ENCODE measurements at places on chromosomes 12 and 14.

GRCh38 chr12:87315-87714 lies 20.7 kb downstream of the IQSEC3 start:
- peak; percentile 71 for DNase-seq

DNA sequence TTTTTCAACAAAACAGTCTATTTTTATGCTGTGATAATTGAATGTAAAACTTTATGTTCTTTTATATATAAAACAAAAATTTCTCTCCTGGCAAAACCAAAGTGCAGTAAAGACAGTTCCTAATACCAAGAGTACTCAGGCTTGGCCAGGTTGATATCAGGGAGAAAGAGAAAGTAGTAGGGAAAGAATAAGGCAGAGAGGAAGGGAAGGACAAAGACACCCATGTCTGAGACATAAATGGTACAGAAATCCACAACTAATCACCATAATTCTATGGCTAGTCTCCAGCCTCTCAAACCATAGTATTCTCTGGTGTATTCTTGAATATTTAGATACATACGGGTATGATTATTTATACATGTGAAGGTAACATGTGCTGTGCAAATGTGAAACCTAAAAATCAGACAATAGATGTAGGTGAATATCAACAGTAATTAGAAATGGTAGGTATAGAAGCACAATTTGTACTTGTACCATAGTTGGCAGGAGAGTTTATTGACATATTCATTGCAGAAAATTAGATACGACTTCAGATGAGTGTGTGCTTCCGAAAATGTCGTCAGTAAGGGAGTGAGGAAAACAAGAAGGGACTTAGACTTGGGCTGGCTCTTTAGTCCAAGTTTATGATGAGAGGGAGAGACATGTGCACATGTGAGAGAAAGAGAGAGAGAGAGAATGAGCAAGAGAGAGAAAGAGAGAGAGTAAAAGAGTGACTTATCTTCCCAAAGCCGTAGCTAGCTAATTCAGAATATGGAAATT lies 230.8 kb upstream of the NPAS3 start:
- no peak for DNase-seq

GRCh38 chr14:92844204-92844603 lies 50.1 kb downstream of the GOLGA5 start:
- no peak for DNase-seq

DNA sequence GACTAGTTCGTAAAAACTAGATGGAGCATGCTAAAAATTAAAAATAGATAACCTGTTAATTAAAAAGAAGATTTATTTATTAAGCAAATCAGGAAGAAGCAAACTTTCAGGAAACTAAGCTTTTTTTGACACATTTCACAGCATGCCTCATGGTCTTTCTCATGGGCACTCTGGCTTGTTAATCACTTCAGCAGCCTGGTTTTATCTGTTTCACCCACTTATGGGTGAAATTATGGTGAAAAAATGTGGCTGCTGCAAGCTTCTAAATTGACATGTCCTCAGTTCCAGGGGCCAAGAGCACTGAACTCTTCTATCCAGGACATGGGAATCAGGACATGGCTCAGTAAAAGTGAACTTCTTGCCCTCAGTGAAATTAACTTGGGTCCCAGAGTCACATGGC lies 468.6 kb upstream of the SYT1 start:
- DNase-seq = no peak

GRCh38 chr12:82952946-82953345 lies 266.2 kb downstream of the TMTC2 start:
- DNase-seq = no peak

DNA sequence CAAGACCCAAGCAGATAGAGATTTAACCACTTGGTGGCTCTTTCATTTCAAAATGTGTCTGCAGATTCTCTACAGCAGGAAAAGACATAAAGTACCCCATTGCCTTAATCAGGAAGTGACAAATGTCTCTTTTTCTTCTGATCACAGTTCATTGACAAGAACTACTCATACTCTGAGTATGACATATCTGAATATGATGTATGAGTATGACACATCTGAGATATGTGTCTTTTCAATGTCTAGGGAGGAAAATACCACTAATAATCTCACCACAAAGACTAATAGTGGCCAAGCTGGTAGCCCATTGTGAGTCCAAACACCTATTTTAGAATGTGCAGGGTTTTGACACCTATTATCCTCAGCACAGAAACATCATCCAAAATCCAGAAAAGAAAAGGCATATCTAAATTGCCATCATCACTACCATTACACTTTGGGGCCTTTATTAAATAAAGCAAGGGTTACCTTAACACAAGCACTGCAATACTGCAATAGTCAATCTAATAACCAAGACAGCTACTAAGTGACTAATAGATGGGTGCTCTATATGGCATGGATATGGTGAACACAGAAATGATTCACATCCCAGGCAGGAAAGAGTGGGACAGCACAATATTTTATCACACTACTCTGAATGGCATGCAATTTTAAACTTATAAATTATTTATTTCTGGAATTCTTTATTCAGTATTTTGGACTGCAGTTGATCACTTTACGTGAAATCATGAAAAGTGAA lies 243.7 kb upstream of the FAR2 start:
- no peak for DNase-seq

DNA sequence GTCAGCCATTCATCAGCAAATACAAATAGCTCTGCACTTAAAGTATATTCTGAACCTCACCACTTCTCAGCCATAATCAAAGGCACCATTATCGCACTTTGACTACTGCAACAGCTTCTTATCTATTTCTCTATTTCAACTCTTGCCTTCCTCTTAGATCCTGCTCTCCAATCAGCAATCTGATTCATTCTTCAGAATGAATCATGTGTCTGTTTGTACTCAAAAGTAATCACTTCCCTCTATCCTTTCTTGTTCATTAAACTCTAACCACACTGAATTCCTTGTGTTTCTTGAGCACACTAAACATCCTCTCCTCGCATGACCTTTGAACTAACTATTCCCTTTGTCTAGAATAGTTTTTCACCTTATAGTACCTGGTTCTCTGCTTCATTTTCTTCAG lies 12.8 kb upstream of the OR4E1 start:
- DNase-seq = no peak

DNA sequence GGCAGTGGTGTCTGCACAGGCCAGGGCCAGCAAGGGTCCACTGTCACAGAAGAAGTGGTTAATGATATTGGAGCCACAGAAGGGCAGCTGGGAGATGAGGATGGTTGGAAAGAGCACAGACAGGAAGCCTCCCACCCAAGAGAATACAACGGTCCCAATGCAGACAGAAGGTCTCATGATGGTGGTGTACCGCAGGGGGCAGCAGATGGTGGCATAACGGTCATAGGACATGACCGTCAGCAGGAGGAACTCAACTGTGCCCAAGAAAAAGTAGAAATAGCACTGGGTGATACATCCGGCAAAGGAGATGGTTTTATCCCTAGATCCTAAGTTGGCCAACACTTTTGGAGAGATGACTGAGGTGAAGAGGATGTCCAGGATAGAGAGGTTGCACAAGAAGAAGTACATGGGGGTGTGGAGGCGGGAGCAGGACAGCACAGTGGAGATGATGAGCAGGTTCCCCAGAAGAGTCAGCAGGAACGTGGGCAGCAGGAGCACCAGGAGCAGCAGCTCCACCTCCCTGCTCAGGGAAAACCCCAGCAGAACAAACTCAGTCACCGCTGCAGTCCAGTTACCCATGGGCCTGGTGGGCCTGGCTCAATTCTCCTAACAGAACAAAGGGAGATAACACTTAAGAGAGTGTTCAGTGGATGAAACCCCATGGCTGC lies 9.8 kb downstream of the OR6J1 start:
- no peak for DNase-seq

DNA sequence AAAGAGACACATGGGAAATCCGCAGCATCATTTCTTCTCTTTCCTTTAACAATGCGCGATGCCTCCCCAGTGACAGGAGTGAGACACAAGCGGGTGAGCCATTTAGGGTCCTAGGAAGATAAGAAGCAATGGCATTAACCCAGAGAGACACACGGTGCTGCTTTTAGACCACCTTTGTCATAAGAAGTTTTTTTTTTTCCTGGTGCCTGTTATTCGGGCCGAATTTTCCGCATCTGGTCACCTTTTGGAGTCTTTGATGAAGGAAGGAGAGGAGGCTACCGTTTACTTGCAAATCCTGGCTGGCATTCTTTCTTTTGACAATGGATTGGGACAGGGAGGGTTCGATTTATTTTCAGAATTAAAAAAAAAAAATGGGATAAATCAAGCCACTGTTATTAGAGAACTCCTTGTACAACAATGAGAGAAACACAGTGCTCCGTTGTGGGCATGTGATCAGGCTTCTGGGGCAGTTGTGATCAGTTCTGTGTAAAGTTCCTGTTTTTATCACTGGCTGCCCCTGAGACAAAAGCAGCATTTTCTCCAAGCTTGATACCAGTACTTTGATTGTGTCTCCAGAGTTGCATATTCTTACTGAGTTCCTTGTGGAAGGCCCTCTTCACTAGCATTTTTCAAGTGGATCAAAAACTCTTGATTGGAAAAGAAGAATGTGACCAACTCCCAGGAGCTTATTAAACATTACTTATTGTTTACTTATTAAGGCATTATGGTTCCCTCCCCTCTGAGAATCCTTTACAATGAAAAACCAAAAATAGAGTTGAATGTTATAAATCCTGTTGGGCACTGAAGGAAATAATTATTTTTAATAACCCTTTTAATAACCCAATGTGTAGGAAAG lies 1.1 kb downstream of the DIP2B start:
- no peak for DNase-seq

GRCh38 chr14:77296906-77297305 lies 23.8 kb downstream of the POMT2 start:
- no peak for DNase-seq

- DNase-seq = no peak
Observed at GRCh38 chr12:57908511-57908910, 32.9 kb upstream of the ATP23 start.

DNA sequence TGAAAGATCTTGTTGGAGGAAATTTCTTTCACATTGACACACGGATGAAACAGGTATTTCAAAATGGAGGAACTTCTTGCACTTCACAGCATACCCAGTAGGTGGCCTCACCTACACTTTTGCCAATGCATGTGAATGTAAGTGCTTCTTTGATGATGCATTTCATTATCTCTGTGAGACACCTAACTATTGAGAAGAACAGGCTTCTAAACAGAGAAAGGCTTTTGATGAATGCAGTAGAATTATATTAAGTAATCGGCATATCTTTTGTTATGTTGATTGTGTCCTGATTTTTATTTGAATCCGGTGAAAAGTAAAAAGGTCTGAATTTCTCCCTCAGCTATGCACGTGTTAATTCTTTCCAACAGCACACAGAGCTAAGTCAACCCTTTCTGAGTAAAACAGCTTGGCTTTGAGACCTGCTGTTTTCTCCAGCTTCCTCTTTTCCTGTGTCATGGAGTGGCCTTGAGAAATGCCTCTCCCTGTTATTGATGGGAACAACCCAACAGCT lies 399.0 kb downstream of the NAV3 start:
- no peak for DNase-seq

DNA sequence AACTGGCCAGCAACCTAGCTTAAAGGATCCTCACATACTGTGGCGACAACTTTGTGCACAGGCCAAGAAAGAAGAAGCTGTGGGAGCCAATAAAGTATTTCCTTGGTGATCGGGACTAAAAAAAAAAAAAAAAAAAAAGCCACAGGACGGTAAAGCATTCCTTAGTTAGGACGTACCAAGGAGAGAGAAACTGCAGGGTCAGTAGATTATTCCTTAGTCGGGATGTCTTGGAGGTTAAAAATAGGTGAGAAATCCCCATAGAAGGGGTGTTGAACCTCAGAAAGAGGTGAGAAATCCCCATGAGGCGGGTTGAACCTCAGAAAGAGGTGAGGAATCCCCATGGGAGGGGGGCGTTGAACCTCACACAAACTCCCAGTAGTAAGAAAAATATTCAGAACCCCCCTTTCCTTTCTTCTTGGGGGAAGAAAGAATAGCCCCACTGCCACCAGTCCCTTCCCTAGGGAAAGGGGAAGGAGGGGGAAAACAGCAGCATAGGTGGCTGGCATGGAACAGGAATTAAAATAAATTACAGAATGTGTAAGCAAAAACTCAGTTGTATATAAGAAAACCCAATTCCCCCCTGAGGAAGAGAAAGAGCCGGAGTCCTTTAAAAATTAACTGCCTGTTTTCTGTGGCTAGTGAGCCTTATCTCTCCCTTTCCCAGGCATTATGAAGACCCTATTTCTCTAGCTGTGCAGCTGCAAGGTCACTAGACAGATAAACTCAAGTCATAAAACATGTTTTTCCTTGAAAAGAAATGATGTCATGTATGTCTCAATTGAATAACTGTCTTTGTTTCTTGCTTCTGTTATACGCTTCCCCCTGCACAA lies 26.8 kb downstream of the KLRK1 start:
- no peak for DNase-seq

- DNase-seq = no peak
Observed at GRCh38 chr14:75630695-75631452, 29.8 kb downstream of the ERG28 start.

DNA sequence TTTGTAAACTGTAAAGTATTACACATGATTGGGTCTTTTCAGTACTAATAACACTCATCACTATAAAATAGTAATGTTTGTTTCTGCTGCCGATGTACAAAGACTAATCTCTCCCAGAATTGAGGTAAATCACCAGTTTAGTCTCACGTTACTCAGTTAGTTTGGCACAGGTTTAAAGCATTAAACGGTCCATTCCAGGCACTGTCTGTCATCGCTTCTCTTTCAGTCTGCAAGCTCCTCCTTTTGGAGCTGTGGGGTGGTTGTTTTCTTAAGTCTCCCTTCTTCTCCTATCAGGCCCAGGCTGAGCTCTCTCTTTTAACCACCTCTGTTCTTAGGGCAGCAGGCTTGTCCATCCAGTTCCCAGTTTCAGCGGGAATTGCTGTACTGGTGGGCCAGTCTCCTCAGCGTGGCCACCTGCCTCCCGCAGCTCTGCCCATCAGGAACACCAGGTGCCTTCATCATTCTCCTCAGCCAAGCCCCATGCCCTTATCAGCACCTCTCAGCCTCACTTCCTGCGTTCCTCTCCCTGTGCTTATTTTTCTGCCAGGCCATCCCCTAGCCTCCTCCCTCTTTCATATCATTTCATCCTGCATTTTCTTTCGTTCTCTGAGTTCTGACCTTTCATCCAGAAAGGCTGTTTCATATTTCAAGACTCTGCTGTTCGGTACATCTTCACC lies 149.0 kb downstream of the TGFB3 start:
- DNase-seq = no peak

GRCh38 chr12:50686976-50687375 lies 76.9 kb upstream of the ATF1 start:
- no peak for DNase-seq

DNA sequence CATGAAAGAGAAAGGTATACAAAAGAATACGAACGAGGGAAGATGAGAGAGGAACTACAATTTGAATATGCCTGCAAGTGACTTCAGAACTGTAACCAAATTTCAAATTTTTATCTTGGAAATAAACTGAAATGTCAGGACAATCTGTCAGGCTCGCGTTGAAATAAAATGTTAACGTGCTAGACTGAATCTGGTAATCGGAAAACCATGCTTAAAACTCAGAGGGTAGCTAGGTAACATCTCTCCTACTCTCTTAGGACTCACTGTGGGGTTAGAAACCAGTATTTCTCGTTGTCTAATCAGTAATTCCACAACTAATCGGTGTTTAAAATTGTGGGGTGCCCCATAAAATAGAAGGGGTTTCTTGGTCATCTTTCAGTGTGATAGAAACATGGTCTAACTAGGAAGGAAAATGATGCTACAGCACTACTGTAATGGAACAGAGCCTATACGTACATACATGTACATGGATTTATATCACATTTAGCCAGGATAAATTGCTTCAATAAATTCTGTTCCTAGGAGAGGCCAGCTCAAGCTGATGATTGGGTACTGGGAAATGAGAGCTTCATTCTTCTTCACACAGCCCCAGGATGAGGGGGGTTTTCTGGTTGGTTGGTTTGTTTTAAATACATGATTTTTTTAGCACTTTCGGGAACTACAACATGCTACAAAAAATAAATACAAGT lies 23.9 kb downstream of the ATF7 start:
- DNase-seq = no peak

Data from NCI-H2171 (cell line).